ENCODE measurements at places on chromosomes 7 and 10.

- DNase-seq: no peak
Observed at GRCh38 chr10:88582411-88582805, 710 bp downstream of the RNLS start.

DNA sequence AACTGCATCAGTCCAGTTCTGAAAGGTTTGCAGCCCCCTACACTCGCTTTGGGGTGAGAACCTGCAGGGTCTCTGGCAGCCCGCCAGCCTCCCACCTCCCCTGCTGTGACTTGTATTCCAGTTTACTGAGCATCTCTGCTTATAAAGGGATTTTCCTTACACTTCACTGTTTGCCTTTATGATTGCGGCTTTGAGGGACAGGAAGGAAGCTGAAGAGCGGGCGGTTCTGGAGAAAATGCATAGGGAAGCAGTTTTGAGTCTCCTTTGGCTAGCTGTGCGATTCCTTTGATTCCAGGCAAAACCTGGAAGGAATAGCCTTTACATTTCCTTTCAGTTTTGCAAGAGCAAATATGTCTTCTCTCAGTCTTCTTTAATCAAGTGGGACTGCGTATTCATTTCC, 65.0 kb upstream of the TRIM8 start:
- DNase-seq: no peak

GRCh38 chr7:158557441-158557755, 30.2 kb downstream of the PTPRN2 start:
- DNase-seq: no peak

DNA sequence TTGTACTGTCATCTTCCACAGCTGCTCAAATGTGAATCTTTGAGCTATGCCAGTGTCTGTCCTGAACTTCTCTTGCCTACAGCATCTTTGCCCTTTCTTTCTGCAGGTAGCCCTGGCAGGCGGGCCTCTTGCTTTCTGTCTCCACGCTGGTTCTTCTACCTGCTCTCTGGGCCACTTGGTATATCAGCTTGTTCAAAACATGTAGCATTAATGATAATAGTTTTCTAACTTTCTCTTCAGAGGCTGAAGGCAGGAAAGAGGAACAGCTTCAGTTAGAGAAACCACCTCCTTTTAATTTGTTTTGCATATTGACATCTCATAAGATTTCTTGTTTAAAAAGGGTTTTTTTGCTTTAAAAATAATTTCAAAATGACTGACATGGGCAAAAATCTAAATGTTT, 923 bp upstream of the FGL2 start:
- no peak for DNase-seq

DNA sequence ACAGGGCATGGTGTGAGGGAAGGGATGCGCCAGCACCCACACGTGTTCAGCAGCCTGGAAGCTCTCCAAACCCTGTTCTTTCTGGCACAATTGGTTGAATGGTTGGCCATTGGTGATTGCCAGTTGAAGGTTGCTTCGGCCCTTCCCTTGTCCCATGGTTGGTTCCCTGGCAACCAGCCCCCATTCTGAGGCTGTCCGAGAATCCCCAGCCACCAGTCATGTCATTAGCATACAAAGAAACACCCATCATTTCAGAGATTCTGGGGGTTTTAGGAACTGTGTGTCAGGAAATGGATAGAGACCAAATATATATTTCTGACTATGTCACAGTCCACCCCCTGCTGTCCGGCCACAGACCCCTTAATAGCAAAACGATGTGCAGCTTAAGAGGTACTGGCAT, 21.8 kb downstream of the FKBP6 start:
- no peak for DNase-seq

GRCh38 chr10:80382989-80383388, 25.4 kb upstream of the PRXL2A start:
- DNase-seq: no peak

DNA sequence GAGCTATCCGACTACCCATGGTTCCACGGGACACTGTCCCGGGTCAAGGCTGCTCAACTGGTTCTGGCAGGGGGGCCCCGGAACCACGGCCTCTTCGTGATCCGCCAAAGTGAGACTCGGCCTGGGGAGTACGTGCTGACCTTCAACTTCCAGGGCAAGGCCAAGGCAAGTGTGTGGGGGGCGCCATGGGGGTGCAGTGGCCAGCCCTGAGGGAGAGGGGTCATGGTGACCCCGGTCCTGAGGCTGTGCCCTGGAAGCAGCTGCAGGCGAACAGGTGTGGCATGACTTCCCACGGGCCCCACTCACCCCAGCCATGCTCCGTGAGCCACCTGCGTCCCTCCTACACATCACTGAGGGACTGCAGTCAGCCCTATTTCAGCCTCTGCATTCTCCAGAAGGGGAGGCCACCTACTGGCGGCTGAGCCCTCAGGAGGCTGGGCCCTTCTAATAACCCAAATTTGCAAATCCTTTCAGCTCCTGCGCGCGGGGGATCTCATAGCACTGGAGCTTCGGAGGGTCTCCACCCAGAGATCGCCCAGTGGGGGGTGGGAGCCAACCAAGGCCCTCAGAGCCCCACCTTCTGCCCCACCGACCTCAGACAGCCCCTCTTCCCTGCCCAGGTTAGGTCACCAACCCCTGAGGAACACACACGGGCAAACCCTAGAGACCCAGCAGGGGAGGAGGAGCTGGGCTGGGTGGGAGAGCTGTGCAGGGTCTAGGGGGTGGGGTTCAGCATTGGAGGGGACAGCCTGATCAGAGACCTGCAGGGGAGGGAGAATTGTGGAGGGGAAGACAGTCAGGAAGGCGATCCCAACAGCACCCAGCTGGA, 30.8 kb downstream of the SH2B2 start:
- no peak for DNase-seq

- DNase-seq: no peak
Observed at GRCh38 chr10:126235091-126235978, 152.9 kb downstream of the ADAM12 start.

- no peak for DNase-seq
Observed at GRCh38 chr10:6877722-6878392, 297.8 kb upstream of the PRKCQ start.

- no peak for DNase-seq
Observed at GRCh38 chr7:83419013-83419412, 229.9 kb downstream of the SEMA3E start.

DNA sequence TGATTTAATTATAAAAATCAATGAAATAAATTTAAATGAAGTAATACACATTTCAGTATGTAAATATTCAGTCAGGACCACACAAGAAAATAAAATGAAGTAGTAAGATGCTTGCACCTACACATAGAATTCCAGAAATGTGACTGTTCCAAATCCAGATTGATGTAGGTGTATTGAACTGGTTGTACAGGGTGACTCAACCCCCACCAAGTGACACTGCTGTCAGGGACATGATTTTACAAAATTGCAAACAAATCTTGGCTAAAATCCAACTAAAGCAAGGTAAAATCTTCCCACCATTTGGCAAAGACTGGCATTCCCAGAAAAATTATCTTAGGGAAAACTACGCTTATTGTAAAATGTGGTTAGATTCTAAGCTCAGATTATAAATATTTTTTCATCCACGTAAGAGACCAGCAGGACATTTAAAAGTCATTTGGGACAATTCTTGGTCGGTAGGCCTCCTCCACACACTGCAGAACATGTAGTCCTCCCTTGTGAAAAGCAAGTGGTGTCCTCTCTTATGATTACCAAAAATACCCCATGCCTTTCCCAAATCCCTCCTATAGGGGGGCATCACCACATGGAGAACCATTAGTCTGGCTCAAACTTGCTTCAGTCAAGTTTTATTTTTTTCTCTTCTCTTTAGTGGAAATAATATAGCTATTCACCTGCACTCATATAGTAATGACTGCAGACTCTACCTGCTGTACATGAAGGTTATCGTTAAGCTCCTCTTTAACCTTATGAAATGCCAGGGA, 287.1 kb upstream of the SMIM30 start:
- no peak for DNase-seq

GRCh38 chr10:48788554-48788953, 103.9 kb downstream of the WDFY4 start:
- no peak for DNase-seq

DNA sequence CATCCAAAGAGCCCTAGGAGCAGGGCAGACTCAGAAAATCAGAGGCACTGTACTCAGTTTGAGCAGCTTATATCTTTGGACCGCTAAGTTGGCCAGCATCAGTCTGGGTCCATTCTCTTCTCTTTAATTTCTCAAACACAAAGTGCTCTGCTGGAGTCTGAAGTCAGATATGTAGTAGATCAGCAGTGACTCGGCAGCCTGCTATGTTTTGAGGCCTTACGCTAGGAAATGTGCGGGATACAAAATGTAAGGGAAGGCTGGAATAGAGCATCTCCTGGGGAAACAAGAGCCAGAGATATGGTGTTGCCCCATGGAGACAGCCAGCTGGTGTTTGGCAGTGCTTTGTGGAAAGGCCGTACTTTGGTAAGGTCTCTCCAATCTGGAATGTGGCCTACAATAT, 60.6 kb upstream of the VKORC1L1 start:
- DNase-seq: no peak

DNA sequence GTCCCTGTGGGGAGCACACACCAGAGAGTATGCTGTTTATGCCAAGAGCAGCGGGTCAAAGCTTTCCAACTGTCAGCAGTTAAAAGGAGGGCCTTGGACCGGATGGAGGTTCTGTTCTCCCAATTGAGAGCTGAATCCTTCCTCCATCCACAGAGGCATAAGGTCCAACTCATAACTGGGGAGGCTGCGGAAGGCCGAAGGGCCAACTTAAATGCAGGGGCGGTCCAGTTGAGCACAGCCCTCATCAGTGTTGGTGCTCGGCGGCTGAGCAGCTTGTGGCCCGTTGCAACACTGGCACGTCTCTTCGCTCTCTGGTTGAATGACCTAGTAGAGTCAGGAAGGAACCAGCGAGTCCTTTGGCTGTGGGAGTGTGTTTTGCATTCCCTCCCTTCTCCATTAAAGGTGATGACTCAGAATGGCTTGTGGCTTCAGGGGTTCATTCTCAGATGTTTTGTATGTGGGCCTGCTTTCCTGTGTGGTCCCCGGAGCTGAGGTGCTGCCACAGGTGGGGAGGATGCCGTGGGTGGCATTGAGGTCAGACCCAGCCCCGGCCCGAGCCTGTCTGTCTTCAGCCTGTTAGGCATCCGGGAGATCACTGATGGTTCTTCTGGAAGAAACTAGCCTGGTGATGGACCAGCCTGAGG, 44.8 kb upstream of the DMBT1 start:
- DNase-seq: no peak

GRCh38 chr10:70477661-70478162, 855 bp upstream of the PALD1 start:
- DNase-seq: no peak

DNA sequence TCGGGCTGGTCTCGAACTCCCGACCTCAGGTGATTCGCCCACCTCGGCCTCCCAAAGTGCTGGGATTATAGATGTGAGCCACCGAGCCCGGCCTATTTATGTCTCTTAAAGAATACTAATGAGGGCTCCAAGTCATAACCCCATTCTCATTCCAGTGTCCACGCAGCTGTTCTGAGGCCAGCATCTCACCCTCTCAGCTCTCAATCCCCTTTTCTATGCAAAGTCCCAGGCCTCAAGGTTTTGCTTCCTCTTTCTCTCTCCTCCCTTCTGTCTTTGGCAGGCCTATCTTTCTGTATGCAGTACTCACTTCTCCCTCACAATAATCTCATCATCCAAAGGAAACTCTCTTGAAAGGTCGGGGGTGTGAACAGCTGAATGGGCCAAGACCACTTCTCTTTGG, 28.0 kb upstream of the VSIR start:
- DNase-seq: no peak

DNA sequence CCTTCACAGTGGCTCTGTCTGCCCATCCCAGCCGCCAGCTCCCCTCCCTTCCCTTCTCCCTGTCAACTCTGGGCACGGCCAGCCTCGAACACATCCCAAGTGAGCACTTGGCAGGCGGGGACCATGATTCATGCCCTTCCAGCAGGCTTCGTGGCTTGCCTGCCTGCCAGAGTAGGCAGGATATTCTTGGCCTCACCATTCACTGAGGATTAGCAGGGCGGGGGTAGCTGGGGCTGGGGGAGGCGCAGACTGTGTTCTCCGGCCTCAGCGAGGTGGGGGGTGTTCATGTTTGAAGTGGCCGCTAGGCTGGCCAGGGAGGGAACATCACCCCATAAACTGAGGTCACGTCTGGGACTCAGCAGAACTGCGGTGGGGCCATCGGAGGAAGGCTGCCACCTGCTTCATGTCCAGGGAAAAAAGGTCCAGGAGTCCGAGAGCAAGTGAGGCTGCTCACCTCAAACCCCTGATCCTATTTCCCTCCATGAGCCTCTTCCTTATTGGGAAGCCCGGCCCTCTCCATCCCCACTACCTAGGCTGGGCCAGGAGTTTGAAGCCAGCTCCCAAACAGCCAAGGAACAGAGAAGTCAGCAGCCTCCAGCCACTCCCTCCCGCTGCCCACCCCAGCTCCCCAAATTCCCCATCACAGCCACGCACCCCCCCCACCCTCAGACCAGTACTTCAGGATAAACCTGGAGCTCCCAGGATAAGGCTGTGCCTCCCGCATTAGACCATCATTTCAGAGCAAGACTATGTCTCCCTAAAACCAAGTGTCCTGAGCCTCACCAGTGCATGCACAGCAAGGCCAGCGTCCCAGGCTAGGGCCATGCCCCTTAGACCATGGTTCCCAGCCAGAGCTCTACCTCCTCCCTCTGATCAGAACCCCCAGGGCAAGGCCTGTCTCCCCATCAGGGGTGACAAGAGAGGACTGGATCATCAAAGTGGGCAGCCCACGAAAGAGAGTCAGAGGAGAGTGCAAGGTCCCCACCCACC, 42.8 kb upstream of the RABGEF1 start:
- DNase-seq: peak; percentile 50

DNA sequence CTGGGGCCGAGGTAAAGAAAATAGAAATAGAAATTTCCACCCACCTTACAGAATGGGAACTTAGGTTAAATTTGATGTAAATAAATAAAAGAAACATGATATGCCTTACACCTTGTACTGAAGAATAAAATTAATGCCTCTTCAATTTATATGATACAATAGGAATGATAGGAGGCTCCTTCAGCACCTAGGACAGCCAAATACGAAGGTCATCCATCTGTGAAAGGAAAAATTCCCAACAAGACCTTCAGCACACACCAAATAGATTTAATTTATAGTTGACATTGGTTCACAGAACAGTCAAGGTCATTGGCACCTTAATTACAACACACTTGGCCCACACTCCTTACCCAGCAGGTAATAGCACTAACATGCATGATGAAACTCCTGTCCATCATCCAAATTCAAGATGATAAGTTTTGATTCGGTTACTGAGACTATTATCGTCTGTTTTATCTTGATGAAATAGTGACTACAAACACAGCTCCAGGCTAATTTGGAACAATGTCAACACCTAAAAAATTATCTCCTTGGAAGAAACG, 250.9 kb downstream of the SNX13 start:
- no peak for DNase-seq

GRCh38 chr7:55778631-55779030, 83.9 kb downstream of the SEPTIN14 start:
- DNase-seq: no peak

All from GM04504 (cell line).